ENCODE measurements at places on chromosomes 16 and 17. TPM values are rescaled to one million over a fixed set of nuclear protein-coding genes. Genes with fewer than 3 reads are reported as not detected.

The DOC2A gene
- total RNA-seq, result 10.2 TPM

The RPS2 gene
- total RNA-seq, result 3,874 TPM

The GAS2L2 gene
- total RNA-seq, result not detected

The MAP3K14 gene
- total RNA-seq, result 7.8 TPM

The CEP295NL gene
- total RNA-seq, result 0.42 TPM

The SMPD3 gene
- 0.94 TPM for total RNA-seq

The TBC1D3 gene
- total RNA-seq, result not detected

GRCh38 chr17:39729280-39729851, 966 bp downstream of the MIEN1 start:
- H3K27me3 ChIP-seq, result no peaks in the 10 kb centered on the region
- H3K36me3 ChIP-seq, result peaks cover 52% of the 10 kb centered on the region
- peaks cover 1% of the 10 kb centered on the region for H3K4me1 ChIP-seq
- no peak overlapping the region for H3K27ac ChIP-seq
- peak overlapping the region; percentile 92 for H3K4me3 ChIP-seq

DNA sequence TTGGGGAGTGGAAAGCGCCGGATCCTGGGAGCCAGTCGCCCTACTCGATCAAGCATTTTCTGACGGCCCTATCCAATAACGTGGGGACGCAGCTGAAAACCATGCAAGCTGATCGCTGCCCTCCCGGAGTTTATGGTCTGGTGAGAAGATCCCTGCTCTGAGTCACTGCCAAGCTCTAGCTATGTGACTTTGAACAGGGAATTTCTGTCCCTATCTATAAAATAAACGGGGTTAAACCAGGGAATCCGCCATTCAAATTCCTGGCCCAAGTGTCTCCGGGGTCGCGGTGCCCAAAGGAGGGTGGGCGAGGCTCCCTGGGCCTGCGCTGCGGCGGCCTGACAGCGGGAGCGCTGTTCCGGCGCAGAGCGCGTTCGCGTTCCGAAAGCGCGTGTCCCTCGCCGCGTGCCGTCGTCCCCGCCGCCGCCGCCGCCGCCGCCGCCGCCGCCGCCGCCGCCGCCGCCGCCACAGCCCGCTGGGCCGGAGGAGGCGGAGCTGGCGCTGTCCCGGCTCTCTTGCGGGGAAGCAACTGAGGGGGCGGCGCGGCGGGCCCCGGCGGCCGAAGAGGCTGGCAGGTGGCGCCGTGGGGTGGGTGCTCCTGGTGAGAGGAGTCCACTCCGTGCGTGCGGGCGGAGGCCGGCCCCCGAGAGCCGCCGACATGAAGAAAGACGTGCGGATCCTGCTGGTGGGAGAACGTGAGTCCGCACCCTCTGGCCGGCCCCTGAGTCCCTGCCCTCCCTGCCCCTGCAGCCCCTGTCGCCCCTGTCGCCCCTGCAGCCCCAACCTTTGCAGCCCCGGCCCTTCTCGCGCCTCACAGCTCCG, at the start of gene RHOT1:
Gene RHOT1, plus strand, starts transcription at position 465 of the 819 bp plus-strand sequence. Its CDS starts 191 bp downstream, at position 656.
- H3K27ac ChIP-seq, result no peak within 1 kb of the TSS
- H3K4me3 ChIP-seq, result peak within 1 kb of the TSS; percentile 97
- no peaks in the 10 kb centered on the region for H3K36me3 ChIP-seq
- H3K27me3 ChIP-seq, result no peaks in the 10 kb centered on the region

DNA sequence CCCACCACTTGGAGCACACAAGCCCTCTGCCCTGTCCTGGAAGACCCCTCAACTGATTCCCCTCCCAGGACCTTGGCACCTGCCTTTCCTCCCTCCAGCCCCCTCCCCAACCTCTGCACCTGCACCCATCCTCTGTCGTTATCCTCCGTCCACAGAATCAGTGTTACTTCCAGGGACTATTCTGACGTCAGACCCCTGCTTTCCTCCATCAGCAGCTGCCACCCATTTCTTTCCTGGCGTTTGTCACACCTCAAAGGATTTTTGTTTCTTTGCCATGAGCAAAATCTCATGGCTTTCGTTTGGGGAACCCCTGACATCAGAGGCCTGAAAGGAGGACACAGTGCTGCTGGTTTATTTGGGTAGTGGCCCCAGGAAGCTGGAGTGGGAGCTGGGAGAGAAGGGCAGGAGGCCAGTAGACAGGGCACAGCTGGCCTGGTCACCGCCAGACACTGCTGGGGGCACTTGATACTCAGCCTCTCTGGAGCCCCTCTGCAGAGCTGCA, 68.4 kb downstream of the SOCS1 start:
- H3K36me3 ChIP-seq, result no peaks in the 10 kb centered on the region
- peaks cover 6% of the 10 kb centered on the region for H3K4me1 ChIP-seq
- no peaks in the 10 kb centered on the region for H3K27me3 ChIP-seq
- no peak overlapping the region for H3K4me3 ChIP-seq
- no peak for DNase-seq

- H3K27ac ChIP-seq, result no peak overlapping the region
- no peaks in the 10 kb centered on the region for H3K27me3 ChIP-seq
Observed at GRCh38 chr16:6095414-6095813, 997.8 kb upstream of the EEF2KMT start.

- no peak for DNase-seq
- peaks cover 4% of the 10 kb centered on the region for H3K36me3 ChIP-seq
- H3K4me1 ChIP-seq, result peaks cover 9% of the 10 kb centered on the region
- no peaks in the 10 kb centered on the region for H3K27me3 ChIP-seq
Observed at GRCh38 chr17:15480204-15480603, 12.8 kb upstream of the CDRT4 start.

GRCh38 chr16:67087803-67088202, 21.9 kb upstream of the PHAF1 start:
- no peaks in the 10 kb centered on the region for H3K4me1 ChIP-seq
- no peak overlapping the region for H3K4me3 ChIP-seq
- no peaks in the 10 kb centered on the region for H3K27me3 ChIP-seq

DNA sequence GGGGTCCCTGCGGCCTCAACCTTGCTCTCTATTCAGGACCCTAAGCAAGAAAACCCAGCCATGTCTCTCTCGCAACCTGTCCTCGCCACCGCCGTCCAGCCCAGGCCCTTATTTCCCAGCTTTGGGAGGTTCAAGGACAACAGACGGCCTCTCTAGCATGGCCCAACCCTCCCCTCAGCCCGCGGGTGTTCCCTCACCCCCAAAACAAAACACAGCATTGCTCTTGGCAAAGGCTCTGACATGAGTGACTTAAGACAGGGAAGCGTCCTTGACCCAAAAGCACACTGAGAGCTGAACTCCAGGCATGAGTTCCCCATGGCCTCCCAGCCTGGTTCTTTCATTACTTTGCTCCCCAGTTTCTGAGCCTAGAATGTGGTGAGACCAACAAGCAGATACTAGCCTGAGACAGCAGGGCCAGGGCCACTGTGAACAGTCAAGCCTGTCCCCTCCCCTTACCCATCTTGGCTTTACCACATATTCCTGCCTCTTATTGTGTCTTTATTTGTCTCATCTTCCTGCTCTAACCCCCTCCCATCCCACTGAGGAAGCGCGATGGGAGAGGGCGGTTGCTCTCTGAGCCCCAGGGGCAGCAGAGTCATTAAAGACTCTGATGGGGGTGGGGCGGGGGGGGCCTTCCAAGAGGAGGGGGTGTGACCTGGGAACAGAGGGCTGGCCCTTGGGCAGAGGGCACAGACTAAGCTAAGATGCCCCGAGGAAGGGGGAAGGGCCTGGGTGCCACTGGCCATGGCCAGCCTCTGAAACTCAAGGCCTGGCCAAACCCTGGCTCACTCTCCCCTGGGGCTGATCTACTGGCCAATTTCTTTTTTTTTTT, 11.8 kb downstream of the SREBF1 start:
- peak overlapping the region; percentile 6 for H3K4me3 ChIP-seq
- H3K27ac ChIP-seq, result no peak overlapping the region
- no peaks in the 10 kb centered on the region for H3K27me3 ChIP-seq
- H3K36me3 ChIP-seq, result peaks cover 6% of the 10 kb centered on the region

DNA sequence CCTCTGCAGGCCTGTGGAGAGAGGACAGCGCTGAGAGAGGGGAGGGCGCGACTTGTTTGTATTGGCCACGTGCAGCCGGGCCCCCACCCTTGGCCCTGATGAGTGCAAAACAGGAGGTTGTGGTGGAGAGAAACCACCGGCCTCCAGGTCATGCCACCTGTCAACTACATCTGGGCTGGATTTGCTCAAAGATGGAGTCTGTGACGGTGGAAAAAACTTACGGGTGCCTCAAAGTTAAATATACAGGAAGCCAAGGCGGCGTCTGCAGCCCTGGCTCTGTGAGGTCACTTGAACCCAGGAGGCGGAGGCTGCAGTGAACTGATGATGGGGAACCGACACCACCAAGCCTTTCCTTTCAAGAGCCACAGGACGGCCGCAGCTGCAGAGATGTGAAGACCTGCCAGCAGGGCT, 15.7 kb downstream of the C16orf74 start:
- H3K36me3 ChIP-seq, result no peaks in the 10 kb centered on the region
- no peak for DNase-seq
- no peaks in the 10 kb centered on the region for H3K27me3 ChIP-seq
- no peaks in the 10 kb centered on the region for H3K4me1 ChIP-seq
- no peak overlapping the region for H3K27ac ChIP-seq

GRCh38 chr17:63275318-63275970, 170.7 kb downstream of the CYB561 start:
- DNase-seq, result no peak
- no peaks in the 10 kb centered on the region for H3K4me1 ChIP-seq
- H3K27ac ChIP-seq, result no peak overlapping the region
- no peaks in the 10 kb centered on the region for H3K27me3 ChIP-seq
- H3K4me3 ChIP-seq, result no peak overlapping the region
- H3K36me3 ChIP-seq, result no peaks in the 10 kb centered on the region

DNA sequence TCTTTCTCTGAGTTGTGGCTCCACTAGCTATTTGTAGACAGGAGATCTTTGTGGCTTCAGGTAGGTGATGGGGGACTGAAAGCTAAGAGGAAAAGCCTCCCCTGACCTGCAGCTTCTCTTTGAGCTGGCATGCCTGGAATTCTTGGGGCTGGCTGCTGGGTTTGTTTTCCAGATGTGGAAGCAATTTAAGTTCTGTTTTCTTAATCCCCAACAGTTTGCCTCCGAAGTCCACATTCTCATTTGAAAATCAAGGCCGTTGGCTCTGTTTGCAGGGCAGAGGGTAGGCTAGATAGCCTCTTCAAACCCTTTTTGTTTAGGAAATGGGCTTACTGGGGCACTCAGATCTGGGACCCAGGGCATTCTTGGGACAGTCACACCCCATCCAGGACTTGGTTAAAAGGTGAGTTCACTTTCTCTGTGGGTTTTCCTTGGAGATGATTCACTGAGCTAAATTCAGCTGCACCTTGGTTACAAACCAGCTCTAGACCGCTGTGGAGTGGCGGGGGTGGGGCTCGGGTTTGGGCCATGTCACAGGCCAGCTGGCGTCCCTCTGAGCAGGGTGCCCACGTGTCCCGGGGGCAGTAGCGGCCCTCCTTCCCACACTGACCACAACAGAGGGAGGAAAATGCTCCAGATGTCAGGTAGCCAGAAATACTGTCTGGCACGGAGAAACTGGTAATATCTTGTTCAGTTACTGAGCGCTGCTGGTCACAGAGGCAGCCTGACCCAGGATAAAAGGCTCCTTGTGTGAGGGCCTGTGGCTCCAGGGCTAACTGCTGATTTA, 108.5 kb downstream of the RAB11FIP4 start:
- peaks cover 8% of the 10 kb centered on the region for H3K4me1 ChIP-seq
- peak overlapping the region; percentile 35 for H3K27ac ChIP-seq
- H3K27me3 ChIP-seq, result no peaks in the 10 kb centered on the region

DNA sequence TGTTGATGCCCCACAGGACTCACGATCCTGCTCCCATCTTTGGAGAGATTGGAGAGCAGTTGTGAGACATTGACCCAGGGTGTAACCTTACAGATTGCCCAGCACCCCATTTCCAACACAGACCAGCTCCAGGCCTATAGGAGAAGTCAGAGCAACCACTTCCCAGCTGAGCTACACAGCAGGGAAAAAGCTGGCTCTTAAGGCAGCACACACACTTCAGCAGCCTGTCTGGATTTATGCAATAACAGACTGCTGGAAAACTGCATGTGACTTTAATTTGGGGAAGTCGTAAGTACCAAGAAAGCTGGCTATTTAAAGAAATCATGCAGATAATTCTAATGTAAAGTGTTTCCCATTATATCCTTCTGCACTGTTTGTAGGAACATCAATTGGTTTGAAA, 30.8 kb downstream of the NOG start:
- H3K27ac ChIP-seq, result no peak overlapping the region
- no peaks in the 10 kb centered on the region for H3K36me3 ChIP-seq
- H3K27me3 ChIP-seq, result no peaks in the 10 kb centered on the region
- H3K4me3 ChIP-seq, result no peak overlapping the region
- H3K4me1 ChIP-seq, result no peaks in the 10 kb centered on the region

GRCh38 chr16:88325087-88325750, 57.5 kb upstream of the ZNF469 start:
- no peak overlapping the region for H3K4me3 ChIP-seq
- no peaks in the 10 kb centered on the region for H3K36me3 ChIP-seq
- no peaks in the 10 kb centered on the region for H3K4me1 ChIP-seq
- no peak for DNase-seq
- no peak overlapping the region for H3K27ac ChIP-seq
- H3K27me3 ChIP-seq, result no peaks in the 10 kb centered on the region

GRCh38 chr17:45688353-45688752, 95.8 kb upstream of the CRHR1 start:
- no peaks in the 10 kb centered on the region for H3K27me3 ChIP-seq
- H3K36me3 ChIP-seq, result no peaks in the 10 kb centered on the region
- no peaks in the 10 kb centered on the region for H3K4me1 ChIP-seq

DNA sequence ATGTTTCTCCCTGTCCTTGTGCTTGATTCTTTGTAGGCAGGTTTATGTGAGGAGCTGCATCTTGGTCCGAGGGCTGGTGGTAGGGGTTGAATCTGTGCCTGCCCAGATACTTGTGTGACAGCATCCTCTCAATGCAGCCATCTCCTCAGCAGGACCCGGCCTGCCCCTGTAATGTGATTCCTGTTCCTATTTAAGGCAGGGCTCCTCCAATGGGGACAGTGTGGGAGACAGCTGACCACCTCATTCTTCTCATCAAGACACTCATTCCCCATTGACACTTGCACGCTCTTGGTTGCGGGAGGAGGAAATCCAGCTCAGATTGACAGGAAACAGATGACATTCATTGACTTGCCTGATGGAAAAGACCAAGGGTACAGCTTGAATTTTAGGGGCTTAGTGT, 384.5 kb downstream of the CPPED1 start:
- no peaks in the 10 kb centered on the region for H3K36me3 ChIP-seq
- no peak overlapping the region for H3K4me3 ChIP-seq
- DNase-seq, result no peak
- H3K27ac ChIP-seq, result no peak overlapping the region
- 0 out of 2 replicates have a peak, but pooled peaks cover 2% of the 10 kb centered on the region for H3K4me1 ChIP-seq

- no peak overlapping the region for H3K4me3 ChIP-seq
- H3K4me1 ChIP-seq, result no peaks in the 10 kb centered on the region
- DNase-seq, result no peak
- H3K36me3 ChIP-seq, result no peaks in the 10 kb centered on the region
- no peak overlapping the region for H3K27ac ChIP-seq
- H3K27me3 ChIP-seq, result no peaks in the 10 kb centered on the region
Observed at GRCh38 chr17:19570544-19571062, 36.9 kb downstream of the SLC47A1 start.

Measured in H9 (cell line).